NCI-H510A treated with DMSO at 0.1 percent for 48 hours (cell line): ENCODE measurements at places on chromosomes 11 and 22.

DNA sequence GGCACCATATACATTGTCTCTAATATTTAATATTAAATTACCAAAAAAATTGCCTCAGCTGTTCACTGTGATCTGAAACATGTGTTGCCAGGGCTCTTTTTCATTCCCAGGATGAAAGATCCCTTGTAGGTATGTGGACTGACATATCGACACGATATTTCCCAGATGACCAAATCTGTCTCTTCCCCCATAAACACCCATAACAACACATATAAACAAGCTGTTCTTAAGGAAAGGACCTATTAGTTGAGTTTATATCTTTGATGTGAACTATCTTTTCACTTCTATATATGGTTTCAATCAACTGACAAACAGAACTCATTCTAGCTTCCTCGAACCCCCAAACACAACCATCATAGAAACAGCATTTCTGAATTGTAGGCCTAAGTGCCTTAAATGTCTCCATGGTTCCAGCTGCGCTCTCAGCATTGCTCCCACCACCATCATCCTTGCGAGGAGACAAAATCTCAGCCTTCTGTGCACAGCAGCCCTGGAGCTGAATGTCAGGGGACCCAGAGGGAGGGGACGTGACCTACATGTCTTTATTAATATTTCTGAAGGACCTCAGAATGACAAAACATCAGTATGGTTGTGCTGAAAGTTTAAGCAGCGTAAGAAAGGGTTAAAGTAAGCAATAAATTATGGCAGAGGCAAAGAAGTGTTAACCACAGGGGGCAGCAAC, 67.0 kb downstream of the ETS1 start:
- no peak for DNase-seq

DNA sequence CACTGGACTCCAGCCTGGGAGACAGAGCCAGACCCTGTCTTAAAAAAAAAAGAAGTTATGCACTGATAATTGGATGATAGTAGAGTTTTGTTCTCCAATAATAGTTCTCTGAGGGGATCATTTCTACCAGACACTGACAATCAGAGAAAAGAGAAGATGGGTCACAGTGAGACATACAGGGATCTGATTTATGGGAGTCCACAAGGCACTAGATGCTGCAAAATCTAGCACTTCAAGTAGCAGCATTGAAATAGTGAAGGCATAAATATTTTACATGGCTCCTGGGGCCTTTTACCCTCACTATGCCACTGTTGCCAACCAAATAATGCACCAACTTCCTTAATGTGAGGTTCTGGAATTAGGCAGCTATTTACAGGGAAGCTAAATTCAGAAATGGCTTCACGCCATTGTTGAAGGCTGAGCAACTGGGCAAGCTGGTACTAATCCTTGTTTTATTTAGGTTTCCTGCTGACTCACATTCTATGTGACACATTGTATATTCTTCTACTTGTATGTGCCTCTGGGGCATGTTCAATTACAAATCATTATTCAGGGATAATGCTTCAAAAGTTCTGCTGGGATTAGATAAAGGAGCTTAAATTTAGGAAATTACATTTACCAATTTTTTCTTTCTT, 38.2 kb upstream of the ABTB2 start:
- DNase-seq = no peak

- DNase-seq = no peak
Measured at GRCh38 chr11:67271541-67272284, 5.4 kb downstream of the GRK2 start.

- DNase-seq = no peak
Measured at GRCh38 chr11:19647816-19648215, 64.8 kb upstream of the NAV2 start.

- DNase-seq = no peak
Measured at GRCh38 chr11:71282581-71283351, 30.4 kb upstream of the SHANK2 start.

- DNase-seq = no peak
Measured at GRCh38 chr11:14619603-14620531, 23.7 kb upstream of the PDE3B start.

DNA sequence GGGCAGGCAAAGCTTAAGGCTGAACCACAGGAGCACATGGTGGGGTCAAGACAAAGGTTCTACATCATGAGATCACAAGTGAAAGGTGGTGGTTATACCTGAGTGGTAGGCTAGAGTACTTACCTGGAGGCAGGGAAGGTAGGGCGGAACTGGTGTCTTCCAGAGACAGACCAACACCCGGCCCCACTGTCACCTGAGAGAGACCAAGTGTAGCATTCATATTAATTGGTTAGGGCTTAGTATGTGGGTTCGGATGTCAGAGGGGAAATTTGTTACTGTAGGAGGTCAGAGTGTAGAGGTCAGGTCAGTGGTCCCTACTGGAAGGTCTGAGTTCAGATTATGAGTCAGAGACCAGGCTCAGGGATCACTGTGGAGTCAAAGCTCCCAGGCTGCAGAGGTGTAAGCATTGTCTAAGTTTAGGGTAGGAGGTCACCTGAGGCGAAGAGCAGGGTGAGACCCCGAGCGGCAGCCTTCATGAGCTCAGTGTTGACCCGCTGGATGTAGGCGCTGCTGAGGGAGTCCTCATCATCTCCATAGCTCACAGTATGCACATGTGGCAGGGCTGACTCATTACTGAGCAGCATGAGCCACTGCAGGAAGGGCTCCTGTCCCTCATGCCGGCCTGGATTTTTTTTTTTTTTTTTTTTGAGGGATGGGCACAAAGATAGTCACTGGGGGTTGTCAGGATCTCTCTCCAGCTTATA, 3.2 kb downstream of the TPP1 start:
- DNase-seq = no peak

- no peak for DNase-seq
Measured at GRCh38 chr11:10600570-10601248, 32.2 kb upstream of the LYVE1 start.

- no peak for DNase-seq
Measured at GRCh38 chr11:6096417-6096816, 11.1 kb upstream of the OR56B4 start.

DNA sequence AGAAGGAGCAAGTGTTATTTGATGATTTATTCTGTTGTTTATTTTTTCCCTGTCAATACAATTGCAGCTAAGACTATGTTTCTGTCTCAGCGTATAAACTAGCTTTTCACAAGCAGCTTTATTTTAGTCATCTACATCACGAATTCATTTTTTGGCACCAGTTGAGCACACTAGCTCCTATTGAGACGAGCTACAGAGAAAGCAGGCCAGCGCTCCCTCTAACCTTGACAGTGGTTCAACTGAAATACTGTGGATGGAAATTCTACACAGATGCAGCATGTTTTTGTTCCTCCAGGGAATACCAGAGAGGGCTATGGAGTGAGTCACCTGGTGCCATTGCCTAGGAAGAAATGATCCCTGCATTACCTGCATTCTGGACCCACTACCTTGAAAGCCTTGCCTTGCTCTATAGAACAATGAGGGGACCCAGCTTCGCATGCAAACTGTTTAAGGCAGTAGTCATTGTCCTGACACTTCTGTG, 108.2 kb upstream of the ARHGAP42 start:
- no peak for DNase-seq

DNA sequence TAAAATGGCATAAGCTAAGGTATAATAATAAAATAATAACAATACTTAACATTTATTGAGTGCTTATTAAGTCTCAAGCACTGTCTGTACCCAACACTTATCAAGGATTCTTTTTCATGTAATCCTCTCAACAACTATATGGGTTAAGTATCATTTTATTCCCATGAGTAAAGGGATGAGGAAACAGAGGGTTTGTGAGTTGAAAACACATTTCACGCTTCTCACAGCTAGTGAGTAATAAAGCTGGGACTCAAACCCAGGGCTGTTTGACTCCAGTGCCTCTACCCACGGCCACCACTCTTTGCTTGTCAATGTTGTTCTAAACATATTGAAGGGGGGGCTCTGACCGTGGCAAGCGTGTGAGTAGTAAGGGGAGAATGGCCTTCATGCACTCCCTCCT, 8.7 kb downstream of the CD3E start:
- no peak for DNase-seq
